ENCODE measurements at places on chromosomes 6 and 20.

GRCh38 chr6:158703111-158703836, 53.4 kb downstream of the SYTL3 start:
- DNase-seq: no peak

DNA sequence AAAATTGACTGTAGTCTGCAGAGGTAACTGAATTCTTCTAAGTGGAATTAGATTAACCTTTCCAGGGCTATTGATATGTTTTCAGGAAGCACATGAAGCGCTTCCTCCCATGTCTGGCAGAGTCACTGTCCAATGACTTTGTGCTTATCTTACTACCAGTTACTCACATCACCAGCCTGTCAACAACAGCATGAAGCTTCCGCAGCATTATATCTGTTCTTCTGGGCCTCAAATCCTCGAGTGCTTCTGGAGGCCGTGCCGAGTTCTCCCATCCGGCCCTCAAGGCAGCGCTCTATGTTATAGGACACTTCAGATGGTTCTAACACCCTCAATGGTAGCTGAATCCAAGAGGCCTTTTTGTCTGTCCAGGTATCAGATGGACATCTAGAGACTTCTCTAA, 33.2 kb downstream of the PSMG4 start:
- peak; percentile 54 for DNase-seq

DNA sequence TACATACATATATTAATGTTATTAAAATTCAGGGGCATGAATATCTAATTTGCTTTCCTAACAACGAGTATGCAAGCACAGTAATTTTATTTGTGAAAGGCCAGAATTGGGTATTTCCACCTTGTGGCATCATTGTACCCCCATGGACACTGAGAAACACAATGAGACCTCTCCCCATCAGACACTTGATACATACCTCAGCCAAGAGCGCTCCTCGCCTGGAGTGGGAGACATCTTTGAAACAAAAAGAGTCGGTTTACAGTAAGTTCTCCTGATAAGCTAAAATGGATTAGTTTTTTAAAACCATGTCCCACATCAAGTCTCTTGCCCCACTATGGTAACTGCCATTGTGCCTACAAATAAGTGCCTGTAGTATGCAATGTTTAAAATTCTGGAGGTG, 2.1 kb downstream of the CNR1 start:
- DNase-seq: no peak

GRCh38 chr20:45592574-45593189, 13.6 kb upstream of the WFDC8 start:
- no peak for DNase-seq

- DNase-seq: no peak
These were observed 174.9 kb downstream of the ISM1 start for GRCh38 chr20:13396022-13396421.

DNA sequence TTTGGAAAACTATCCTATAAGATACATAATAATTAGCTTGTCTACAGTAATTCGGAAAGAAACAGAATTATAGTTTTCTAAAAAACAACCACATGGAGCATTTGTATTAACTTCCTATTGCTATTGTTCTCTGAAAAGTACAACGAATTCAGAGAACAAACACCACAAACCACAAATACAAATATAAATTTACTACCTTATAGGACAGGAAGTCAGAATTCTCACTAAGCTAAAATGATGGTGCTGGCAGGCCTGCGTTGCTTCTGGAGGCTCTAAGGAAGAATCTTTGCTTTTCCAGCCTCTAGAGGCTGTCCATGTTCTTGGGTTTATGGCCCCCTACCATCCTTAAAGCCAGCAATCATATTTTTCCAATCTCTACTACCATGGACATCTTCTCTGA, 173.6 kb upstream of the TCF21 start:
- no peak for DNase-seq

- DNase-seq: no peak
These were observed 156.9 kb downstream of the INSM1 start for GRCh38 chr20:20524756-20525155.

DNA sequence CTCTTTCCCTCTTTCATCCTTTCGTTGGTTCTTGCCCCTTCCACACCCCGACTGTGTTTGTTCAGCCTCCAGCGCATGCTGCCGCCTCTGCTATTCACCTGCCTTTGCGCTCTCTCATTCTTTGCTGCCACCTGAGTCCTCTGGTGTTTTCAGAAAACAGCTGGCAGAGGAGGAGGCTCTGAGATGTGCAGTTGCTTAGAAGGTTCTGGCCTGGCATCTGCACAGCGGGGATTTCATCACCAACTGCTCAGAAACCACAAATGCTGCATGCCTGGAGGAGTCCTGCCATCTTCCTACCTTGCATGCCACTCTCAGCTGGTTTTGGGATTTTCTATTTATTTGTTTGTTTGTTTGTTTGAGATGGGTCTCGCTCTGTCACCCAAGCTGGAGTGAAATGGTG, 39.2 kb upstream of the CLDN20 start:
- no peak for DNase-seq

GRCh38 chr6:29490055-29490454, 2.3 kb upstream of the MAS1L start:
- no peak for DNase-seq

DNA sequence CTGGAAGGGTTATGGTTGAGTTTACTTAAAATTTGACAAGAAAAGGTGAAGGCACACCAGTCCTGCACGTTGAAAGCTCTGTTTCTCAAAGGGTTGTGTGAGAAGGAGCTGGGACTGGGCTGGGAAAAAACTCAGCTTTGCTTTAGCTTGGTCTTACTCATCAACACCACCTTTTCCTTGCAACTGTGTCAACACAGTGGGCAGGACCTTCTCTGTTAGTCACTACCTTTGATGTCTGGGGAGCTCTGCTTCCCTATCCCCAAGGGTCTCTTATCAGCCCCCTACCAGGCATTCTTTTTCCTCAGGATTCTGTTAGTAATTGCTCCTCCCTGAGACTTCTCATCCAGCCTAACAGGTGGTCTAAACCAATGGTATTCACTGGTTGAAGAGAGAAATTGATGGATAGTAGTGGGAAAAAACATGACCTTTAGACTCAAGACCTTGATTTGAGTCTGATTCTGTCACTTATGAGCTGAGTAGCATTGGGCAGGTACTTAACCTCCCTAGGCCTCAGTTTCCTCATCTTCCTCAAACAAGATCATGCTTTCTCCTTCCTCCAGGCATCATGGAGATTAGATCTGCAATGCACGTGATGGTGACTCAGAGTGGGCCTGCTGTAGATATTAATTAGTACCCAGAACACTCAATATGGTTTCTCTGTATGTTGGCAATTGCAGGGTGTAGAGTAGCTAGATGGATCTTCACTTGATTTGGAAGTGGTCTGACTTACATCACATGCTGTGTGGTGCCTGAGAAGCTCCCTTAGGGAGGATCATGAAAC, 17.2 kb upstream of the FOXA2 start:
- no peak for DNase-seq

GRCh38 chr6:54598787-54599313, 247.7 kb upstream of the FAM83B start:
- DNase-seq: no peak

DNA sequence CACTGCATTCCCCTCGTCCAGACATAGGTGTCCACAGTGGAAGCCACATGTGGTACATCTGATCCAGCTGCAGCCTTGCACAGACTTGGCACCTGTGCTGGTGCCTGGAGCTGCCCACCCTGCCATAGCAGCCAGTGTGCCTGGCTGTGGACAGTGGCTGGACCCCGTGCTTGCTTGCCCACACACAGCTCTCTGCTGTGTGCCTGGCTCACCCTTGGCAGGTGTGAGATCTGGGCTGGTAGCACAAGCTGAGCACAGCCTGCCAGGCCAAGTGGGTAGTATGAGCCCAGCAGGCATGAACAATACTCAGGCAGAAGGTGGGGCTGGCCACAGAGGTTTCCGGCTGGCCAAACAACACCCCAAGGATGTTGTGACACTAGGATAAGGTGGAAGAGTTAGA, 614.4 kb downstream of the BCKDHB start:
- no peak for DNase-seq

DNA sequence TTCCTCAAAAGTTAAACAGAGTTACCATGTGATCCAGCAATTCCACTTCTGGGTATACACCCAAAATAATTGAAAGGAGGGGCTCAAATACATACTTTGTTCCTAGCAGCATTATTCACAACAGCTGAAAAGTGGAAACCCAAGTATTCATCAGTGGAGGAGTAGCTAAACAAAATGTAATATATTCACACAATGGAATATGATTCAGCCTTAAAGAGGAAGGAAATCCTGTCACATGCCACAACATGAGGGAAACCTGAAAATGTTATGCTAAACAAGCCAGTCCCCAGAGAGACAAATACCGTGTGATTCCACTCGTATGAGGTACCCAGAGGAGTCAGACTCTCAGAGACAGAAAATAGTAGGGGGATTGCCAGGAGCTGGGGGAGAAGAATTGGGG, 44.5 kb downstream of the PXDC1 start:
- no peak for DNase-seq

- DNase-seq: no peak
These were observed 28.4 kb upstream of the GSTA3 start for GRCh38 chr6:52937908-52938307.

GRCh38 chr6:10256113-10256690, 158.7 kb downstream of the TFAP2A start:
- DNase-seq: no peak

GRCh38 chr6:128487746-128488145, 32.7 kb downstream of the PTPRK start:
- DNase-seq: no peak

- DNase-seq: no peak
These were observed 51.4 kb upstream of the RPS6KA2 start for GRCh38 chr6:166678426-166678825.

GRCh38 chr20:62291251-62292066, 11.3 kb upstream of the ADRM1 start:
- no peak for DNase-seq

GRCh38 chr6:40692337-40692736, 105.2 kb upstream of the LRFN2 start:
- no peak for DNase-seq

DNA sequence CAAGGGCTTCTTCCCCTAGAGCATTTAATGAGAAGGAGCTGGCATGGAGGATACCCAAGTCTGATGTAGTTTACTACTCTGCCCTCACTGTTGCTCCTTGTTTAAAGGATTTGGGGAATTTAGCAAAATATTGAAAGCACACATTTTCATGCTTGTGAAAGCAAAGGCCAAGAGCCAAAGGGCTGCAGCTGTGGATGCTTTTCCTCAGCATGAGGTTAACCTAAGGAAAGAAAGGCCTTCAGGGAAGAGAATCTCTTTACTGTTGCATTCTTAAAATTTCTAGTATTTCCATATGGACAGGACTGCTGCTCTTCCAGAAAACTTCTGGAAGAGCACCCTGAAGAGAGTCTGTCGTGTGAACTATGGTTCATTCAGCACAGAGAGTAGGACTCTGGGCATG, 45.9 kb upstream of the SASH1 start:
- DNase-seq: no peak

DNA sequence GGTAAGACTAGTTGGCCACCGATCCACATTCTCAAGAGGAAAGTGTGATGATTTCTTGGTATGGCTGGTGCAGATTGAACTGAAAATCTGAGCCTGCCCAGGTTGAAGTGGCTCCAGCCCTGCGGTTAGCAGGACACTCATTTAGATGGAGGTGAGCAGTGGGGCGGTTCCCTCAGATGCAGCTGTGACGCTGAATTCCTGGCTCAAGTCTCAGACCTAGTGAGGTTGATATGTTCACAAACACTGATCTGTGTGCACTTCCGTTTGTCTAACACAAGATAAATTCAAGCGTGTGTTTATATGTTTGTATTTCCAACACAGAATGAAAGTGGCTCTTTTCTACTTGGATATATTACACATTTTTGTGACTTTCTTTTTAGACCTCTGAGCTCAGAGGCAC, 83.4 kb upstream of the FRMD1 start:
- no peak for DNase-seq

GRCh38 chr6:99606656-99607415, at the start of gene PRDM13:
TSS of gene PRDM13 (plus strand) at chr6:99606833. CDS start at chr6:99607035, 202 bp downstream.
- DNase-seq: no peak

DNA sequence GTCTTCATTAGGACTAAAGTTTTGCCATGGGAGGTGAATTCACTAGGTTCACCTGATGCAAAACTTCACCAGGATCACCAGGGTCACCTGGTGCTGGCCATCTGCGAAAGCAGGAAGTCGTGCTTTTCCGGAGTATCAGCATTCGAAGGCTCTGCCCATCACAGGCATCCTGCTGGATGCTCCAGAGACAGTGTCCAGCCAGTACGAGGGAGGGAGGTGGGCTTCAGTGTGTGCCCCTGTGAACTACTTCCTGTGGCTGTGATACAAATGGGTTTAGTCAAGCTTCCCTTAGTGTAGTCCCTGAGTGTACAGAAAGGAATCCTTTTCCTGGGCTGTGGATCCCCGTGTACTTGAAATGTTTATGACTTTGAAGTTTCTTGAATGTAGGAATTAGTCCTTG, 3.4 kb upstream of the RPS6KA2 start:
- DNase-seq: no peak

- DNase-seq: no peak
These were observed 26.5 kb downstream of the CYB5R4 start for GRCh38 chr6:83885984-83886383.

DNA sequence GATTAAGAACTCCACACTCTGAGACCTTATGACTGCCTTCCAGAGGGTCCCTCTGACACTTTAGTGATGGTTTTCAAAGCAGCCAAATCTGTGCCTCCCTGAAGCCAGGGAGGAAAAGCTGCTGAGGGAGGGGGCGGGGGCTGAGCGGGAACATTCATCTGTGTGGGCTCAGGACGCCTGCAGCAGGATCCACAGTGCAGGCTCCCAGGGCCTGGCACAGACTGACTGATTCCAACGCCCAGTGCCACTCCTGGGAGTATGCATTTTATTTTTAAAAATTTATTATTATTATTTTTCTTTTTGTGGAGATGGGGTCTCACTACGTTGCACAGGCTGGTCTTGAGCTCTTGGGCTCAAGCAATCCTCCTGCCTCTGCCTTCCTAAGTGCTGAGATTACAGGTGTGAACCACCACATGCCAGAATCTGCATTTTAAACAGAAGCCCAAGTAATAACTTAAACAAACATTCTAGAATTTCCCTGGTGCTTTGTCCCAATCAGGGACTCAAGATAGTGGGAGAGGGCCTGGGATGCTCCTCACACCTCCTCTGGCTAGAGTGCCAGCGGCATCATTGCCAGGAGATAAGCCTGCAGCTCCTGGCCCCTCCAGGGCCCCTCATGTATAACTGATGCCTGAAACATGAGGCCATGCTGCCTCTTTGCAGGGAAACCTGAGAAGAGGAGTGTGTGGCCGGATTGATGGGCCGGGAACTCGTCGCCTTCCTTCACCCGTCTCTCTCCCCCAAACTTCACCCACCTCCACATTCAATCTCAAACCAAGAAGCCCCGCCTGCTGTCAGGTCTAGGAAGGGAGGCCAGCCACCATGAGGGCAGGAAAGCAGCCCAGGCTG, 438 bp upstream of the TMC2 start:
- DNase-seq: no peak
